Esophagus squamous epithelium (tissue), 5 donors: ENCODE measurements at places on chromosomes 16 and 17.

GRCh38 chr16:19090916-19091315 lies 22.8 kb upstream of the ITPRIPL2 start:
- no peak for DNase-seq

DNA sequence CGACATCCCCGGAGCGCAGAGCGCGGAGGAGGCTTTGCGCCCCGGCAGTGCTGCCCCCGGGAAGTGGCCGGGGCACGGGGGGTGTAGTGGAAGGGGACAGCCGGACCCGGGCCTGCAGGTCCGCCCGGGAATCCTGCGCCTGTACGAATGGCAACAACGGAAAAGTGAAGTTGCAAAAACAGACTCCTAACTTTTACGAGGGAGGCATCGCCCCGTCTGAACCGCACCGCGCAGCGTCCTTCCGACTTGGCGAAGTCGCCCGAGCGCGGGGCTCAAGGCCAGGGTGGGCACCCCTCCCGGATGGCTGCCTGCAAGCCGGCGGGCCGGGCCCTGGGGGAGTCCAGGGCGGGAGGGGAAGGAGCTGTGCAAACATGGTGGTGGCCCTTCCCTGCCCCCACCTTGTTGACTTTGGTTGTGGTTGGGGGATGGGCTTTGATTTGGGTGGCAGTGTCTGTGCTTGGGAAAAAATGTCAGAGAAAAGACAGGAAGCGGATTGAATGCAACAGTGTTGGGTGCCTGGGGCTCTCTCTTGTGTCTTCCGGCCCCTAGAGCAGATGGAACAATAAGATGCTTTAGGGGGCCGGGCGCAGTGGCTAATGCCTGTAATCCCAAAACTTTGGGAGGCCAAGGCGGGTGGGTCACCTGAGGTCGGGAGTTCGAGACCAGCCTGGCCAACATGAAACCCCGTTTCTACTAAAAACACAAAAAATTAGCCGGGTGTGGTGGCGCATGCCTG lies 675 bp downstream of the RNF213 start:
- no peak for DNase-seq

GRCh38 chr16:52925143-52925542 lies 127.6 kb downstream of the CHD9NB start:
- no peak for DNase-seq

DNA sequence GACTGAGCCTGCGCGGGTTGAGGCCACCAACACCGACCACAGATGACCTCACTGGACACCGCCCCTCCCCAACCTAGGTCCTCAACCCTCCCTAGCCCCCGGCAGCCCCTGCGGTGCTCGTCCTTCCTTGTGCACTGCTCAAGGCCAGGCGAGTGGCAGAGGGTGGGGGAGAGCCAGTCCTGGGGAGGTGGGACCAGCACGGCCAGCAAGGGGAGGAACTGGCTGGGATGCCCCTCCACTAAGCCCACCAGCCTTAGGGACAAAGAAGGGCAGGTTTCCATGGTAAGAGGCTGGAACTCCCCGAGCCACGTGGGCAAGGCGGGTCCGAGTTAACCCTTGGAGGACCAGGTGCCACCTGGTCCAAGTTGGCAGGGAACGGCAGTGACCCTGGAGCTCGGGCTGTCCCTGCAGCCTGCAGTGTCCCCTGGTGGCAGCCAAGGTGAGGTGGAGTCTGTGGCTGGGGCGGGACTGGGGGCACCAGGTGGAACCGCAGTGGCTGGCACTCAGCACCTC lies 9.2 kb downstream of the FSCN2 start:
- no peak for DNase-seq

- no peak for DNase-seq
Measured at GRCh38 chr16:74623214-74623838, 16.4 kb upstream of the GLG1 start.

- DNase-seq, result no peak
Measured at GRCh38 chr17:69567130-69567529, 152.6 kb downstream of the MAP2K6 start.

DNA sequence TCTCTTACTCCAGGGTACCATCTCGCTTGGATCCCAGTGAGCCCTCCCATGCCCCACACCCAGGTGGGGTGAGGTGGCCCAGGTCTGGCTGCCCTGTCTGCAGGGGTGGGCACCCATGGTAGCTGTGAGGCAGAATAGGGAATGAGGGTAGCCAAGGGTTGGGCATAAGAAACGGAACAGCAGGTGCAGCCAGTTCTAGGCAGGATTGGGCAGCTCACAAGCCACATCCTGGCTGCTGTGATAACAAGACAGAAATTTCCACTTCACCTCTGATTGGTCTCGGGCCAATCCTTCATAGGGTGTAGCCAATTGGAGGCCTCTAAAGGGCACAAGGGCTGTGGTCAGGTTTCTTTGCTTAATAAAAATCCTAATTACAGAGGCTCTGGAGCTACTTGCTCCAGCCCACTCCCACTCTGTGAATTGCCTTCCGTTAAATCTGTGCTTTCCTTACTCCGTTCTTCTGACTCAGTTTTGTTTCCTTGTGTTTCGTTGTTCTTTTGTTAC lies 1.5 kb upstream of the ARHGDIG start:
- DNase-seq, result no peak

- DNase-seq, result no peak
Measured at GRCh38 chr17:14119546-14119945, 50.2 kb downstream of the COX10 start.

GRCh38 chr16:20243731-20244281 lies 83.5 kb downstream of the GP2 start:
- DNase-seq, result no peak

DNA sequence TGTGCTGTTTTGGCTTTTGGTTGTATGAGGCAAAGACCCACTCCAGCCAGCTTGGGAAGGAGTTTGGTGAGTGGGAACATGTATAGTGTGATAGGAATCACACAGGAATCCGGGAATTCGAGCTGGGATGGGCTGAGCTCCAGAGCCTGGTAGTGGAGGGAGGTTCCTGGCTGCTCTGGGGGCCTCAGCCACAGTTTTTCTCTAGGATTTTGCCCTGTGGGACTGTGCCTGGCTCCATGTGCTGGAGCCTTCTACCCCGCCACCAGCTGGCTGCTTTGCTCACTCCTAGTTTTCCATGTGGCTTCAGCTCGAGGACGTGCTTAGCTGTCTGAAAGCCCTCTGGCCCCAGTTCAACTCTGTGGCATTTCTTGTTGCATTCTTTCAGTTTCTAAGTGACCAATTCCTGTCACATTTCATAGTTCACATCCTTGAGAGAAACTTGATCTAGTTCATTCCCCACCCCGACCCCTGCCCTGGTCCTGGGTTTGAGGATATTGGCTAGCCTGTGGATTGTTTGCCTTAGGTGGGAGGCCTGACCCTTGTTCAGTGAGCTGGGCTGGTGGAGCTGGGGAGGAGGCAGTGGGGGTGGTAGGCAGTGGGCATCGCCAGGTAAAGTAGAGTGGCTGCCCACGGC lies 5.0 kb downstream of the SEC14L1 start:
- no peak for DNase-seq

DNA sequence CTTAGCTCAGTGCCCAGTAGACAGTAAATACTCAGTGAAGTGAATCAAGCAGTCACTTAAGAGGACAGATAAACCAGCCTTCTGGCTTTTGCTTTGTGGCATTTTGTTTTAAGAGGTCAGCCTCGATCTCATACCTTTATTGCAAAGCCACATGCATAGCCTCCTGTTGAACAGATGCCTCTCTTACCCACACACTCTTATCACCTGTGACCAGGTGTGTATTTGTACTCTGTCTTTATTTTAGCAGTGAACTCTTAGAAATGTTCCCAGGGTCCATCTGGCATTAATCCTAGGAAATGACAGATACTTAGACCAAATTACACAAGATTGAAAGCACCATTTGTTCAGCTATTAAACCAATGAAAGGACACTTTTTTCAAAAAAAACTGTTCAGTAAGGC lies 1426.5 kb downstream of the CDH11 start:
- DNase-seq, result no peak

DNA sequence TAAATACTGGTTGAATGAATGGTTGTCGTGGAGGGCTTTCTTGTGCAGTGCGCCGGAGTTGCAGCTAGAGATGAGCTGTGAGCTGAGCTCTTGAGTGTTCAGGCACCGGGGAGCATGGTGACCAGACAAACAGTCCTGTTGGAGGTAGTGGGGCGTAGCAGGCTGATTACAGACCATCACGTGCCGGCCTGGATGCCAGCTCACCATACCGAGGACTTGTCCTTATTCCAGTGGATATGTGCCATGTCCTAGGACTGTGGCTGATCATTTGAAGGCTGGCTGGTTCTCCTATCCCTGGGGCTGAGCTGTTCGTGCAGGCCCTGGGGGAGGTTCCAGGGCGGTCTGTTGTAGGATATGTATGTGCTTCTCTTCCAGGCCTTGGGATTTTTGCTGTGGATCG lies 60.0 kb downstream of the ABCC1 start:
- DNase-seq, result no peak

DNA sequence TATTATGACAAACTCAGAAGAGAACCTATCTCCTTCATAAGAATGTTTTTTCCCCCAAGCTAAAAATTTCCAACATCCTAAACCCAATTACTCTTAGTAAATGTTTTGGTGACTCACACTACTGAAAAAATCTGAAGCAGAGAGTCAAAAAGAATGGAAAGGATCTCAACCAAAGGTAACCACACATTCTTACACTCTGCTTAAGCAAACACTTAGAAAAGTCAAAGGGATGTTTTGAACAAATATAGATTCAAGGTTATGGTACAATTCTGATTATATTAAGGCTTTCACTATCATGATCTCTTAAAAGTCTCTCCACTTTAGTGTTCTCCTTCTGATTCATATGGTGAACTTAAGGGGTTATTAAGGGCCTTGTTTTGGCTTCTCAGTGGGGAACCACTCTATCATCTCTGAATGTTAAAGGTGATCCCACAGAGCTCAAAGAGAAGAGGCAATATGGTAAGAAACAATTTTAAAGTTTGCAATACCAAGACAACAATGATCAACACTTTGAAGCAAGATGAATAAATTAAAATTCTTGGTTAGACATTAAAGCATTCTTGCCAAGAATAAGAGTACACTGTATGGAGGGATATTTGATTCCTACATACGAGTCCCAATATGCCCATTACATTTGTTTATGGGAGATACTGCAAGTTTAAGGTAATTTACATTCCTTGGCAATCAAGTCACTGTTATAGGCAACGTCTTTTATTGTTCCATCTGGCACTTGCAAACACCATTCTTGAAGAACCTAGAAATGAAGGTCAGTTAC lies 69.2 kb downstream of the CDC27 start:
- no peak for DNase-seq

DNA sequence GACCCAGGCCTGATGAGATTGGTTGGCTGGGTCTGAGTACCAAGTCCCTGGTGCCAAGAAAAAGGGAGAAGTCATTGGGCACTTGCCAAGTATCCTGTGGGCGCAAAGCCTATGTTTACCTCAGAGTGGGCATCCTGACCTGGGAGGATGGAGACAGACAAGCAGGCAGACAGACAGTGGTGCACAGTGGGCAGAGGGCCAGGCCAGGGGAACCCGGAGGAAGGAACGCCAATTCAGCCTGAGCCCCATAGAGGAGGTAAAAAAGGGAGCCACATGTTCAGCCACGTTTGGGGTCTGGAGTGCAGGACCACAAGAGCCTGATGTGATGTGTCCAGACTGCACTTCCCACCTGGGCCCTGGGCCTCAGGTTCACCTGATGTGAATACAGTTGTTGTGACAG lies 5.4 kb downstream of the PHKG2 start:
- DNase-seq, result no peak

DNA sequence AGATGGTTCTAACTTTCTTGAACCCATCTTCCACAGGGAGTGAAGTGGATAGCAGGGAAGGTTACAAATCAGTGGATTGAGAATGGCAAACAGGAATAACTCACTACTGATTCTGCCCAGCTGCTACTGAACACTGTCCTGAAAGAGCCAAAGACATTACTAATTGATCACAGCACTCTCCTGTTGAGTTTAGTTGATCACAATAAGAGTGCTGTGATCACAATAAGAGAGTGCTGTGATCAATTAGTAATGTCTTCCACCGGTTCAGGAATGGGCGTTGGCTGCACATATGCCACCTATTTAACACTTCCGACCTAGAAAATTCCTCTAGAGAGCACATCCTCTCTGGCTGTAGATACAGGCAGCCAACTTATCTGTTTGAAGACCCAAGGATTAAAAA lies 11.4 kb downstream of the CFAP97D1 start:
- no peak for DNase-seq

DNA sequence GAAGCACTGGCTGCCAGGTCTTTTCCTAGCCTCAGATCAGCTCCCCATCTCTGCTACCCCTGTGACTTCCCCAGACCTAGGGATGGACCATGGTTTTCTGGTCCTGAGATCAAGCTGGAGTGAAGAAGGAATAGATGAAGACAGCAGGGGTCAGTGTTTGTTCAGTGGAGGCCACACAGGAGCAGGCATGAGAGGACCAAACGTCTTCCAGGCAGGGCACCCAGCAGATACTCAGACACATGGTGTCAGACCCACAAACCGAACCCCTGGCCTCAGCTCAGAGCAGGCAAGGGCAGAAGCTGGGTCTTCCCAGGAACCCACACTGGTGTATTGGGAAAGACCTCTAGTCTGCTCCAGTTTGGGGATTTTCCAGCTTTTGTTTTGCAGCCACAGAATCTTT lies 189.7 kb downstream of the IRX5 start:
- no peak for DNase-seq

- DNase-seq, result no peak
Measured at GRCh38 chr16:14198572-14198971, 127.5 kb downstream of the MRTFB start.
